ENCODE measurements at places on chromosomes 3 and 15. TPM values are rescaled to one million over a fixed set of nuclear protein-coding genes. Genes with fewer than 3 reads are reported as not detected.
A peak's percentile ranks its signal among the peaks of the same experiment; 100 is the strongest.

DNA sequence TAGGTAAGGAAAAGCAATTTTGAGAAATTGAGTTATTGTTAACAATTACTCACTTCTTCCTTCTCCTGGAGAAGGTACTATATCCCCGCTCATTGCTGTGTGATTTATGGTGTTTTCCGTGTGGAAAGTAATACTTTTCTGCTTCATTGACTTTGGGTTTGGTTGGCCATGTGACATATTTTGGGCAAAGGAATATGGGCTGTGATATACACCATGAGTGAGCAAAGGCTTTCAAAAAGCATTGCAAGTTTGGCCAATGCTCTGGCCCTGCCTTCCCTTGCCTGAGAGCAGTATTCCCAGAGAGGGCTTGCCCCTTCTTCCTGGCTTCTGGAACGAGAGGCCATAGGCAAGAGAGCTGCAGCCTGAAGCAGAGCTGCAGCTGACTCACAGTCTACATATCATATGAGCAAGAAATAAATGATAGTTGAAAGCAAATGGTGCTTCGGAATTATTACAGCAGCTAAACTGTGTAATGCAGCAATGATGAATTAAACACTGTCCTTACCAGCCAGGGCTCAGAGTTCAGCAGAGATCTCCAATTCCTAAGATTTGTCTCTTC, 216.8 kb upstream of the CD96 start:
- no peak overlapping the region for H3K4me3 ChIP-seq
- no peak for DNase-seq
- H3K36me3 ChIP-seq, result no peaks in the 10 kb centered on the region
- peak overlapping the region; percentile 81 for H3K27ac ChIP-seq
- H3K27me3 ChIP-seq, result no peaks in the 10 kb centered on the region
- H3K4me1 ChIP-seq, result peaks cover 59% of the 10 kb centered on the region

The CLDN18 gene
- total RNA-seq, result not detected

GRCh38 chr3:188700501-188700900, 471.3 kb upstream of the TPRG1 start:
- DNase-seq, result no peak
- H3K36me3 ChIP-seq, result no peaks in the 10 kb centered on the region
- no peaks in the 10 kb centered on the region for H3K4me1 ChIP-seq
- no peak overlapping the region for H3K4me3 ChIP-seq
- H3K27me3 ChIP-seq, result no peaks in the 10 kb centered on the region

The GOLGA8S gene
- not detected for total RNA-seq
